ENCODE measurements at places on chromosomes 7 and 10.

- DNase-seq = no peak
Observed at GRCh38 chr10:102712089-102712488, 2.1 kb downstream of the ARL3 start.

DNA sequence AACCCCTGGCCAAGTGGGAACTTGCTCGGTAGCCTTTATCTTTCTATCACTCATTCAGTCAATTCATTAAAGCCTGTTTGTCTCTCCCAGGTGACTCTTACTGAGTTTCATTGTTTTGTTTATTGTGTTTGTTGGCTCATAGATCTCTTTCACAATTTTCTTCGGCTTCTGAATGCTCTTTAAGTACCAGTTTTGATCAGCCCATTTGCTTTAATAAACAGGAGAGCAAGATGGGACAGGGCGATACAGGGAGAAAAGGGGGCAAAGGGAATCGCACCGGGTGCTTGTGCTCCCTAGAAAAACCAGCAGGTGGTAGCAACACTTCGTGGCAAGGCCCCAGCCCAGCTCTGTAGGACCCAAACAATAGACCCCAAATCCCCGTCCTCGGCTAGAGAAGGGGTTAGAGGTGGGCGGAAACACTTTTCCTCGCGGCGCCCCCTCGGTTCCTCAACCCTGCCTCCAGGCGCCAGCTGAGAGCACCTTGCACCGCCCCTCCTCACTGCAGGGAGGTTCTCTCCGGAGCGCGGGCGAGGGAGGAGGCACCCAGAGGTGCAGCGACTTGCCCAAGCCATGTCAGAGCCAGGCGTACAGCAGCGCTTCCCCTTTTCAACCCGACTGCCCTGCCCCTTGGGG lies 1.0 kb upstream of the EPHB6 start:
- no peak for DNase-seq

- no peak for DNase-seq
Observed at GRCh38 chr7:103809229-103809994, 180.0 kb downstream of the RELN start.

DNA sequence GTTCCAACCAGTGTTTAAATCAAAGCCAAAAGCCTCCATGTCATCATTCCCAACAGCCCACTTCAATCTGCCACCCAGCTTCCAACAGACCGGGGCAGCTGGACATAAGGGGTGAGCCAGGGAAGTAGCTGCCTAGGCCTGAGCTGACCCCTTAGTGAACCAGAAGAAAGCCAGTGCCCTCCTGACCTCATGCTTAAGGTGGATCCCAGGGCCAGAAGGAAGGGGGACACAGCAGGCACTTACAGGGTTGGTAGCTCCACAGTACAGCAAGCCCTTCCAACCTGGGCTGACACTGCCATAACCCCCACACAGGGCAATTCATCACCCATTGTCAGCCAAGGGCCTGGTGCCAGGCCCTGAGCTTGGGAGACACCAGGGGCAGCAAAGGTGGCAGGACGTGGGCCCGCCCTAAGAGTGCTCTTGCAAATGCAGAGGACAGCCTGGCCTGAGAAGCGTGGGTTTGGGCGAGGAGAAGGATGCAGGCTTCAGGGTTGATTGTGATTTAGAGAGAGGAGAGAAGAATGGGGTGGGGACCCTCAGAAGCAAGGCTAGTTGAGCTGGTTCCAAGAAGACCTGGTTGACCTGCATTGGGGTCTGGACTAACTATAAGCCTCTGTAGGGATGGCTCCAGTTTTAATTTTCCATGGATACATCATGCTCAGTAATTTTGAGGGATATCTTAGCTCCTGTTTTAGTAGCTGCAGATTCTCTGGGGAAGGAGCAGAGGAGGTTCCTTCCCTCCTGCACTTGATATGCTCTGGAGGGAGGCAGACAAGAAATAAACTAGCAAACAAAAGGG lies 3.1 kb upstream of the CYP26A1 start:
- DNase-seq = no peak

DNA sequence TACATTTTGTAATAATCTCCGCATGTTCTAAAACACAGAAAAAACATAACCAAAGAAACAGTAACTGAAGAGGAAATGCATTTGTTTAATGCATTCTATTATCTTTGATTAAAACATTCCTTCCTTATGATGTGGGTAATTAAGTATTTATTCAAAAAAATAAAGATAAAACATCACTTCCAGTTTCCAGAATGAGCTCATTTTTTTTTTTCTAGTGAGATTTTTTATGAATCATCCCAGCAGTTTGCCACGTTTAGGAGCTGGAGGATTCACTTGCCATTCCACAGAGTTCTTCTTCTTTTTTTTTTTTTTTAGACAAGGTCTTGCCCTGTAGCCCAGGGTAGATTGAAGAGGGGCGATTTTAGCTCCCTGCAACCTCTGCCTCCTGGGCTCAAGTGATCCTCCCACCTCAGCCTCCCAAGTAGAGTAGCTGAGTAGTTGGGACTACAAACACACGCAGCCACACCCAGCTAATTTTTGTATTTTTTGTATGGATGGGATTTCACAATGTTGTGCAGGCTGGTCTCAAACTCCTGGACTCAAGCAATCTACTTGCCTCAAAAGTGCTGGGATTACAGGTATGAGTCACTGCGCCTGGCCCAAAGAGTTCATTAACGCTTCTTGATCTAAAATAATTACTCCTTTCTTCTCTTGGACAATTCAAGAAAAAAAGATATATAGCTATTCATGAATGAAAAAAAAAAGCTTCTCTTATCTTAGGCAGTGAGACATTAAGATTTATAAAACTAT lies 177.3 kb downstream of the DKK1 start:
- DNase-seq = no peak

- no peak for DNase-seq
Observed at GRCh38 chr7:14751461-14751860, 151.1 kb downstream of the DGKB start.

DNA sequence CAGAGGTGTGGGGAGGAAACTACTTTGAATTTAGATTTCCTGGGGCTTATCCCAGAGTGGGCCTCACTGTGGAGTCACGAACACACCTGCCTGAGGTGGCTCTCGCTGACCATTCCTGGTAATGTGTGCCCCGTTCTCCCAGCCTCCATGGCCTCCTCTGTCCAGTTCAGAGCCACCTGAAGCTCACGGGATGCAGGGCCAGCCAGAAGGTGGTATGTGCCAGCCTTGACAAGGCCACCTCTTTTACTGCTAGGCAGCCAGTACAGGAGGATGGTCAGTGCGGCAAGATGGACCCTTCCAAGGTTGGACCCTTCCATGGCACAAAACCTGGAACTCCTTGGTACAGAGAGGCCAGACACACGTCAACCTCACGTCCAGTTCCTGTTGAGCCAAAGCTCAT lies 210.3 kb downstream of the DNAJB6 start:
- DNase-seq = no peak

GRCh38 chr7:64639267-64640001 lies 26.5 kb upstream of the ZNF107 start:
- DNase-seq = no peak

DNA sequence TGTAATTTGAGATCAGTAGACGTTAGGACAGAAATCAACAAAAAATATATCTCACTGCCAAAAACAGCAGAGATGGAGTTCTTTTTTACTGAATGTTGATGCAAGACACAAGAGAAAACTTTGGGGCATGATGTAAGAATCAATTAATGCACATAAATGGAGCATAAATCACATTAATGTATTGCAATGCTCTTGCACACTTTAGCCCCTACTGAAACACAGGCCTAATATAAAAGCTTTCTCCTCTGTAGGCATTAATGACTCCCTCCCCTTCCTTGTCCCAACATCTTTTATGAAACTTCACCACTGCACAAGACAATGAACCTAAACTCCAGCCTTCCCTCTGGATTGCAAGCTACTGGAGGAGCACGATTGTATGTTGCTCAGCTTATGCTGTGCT lies 58.8 kb downstream of the CACNA2D1 start:
- no peak for DNase-seq

DNA sequence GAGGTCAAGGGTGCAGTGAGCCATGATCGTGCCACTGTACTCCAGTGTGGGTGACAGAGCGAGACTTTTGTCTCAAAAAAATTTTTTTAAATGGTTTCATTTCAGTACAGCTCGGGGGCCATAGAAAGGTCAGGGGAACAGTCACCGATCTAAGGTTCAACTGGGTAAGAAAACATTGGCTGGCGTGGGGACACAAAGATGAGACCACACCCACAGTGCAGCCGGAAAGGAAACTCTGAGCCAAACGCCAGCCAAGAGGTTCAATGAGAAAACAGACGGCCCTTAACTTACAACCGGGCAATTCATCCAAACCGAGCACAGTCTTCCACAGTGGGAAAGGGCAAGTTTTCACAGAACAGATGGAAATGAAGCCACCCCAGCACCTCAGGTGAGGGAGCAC lies 65.1 kb downstream of the SLC37A3 start:
- no peak for DNase-seq

Measured in SW 1271 (cell line).